ENCODE measurements at places on chromosomes 16 and 17.

DNA sequence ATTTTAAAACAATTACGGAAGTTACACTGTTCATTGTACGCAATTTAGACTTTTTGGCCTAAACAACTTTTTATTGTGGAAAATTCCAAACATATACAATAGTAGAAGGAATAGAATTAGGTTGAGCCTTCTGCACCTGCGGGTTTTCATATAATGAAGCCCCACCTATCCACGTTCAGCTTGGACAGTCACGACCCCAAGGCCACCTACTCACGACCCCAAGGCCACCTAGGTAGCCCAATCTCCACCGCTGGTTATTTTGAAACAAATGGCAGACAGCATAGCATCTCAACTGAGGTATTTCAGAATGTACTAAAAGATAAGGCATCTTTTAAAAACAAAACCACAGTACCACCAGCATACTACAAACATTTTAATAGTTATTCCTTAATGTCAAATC lies 631 bp downstream of the NLRC5 start:
- DNase-seq = no peak

- DNase-seq = no peak
These were observed 76.3 kb downstream of the GAS7 start for GRCh38 chr17:10121971-10122707.

GRCh38 chr17:36212966-36213365 lies 2.1 kb downstream of the CCL4L2 start:
- DNase-seq = no peak

- DNase-seq = no peak
These were observed 4.6 kb downstream of the KRT39 start for GRCh38 chr17:40962059-40962561.

GRCh38 chr16:78211946-78212345 lies 112.5 kb downstream of the WWOX start:
- DNase-seq = no peak

DNA sequence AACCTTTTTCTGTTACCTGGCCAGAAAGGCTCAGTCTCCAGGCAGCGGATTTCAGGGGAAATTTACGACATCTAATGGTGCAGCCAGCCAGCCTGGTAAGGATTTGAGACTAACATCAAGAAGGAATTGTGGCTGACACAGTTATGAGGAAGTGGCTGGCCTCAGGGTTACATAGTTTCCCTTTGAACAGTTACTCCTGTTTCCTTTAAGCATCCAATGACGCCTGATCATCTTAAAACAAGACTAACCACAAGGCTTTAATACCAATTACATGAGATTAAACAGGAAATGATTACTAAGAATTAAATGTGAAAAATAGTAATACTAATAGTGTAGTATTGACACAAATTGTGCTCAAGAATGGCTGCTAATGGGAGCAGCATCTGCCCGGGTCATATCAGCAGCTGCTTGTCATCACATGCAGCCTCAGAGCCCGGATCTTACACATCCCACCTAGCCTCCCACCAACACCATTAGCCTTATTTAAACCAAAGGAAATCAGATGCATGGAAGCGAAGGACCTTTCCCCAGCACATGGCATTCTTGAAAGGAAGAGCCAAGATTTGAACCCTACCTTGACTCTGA lies 431.8 kb downstream of the PMP22 start:
- DNase-seq = no peak

DNA sequence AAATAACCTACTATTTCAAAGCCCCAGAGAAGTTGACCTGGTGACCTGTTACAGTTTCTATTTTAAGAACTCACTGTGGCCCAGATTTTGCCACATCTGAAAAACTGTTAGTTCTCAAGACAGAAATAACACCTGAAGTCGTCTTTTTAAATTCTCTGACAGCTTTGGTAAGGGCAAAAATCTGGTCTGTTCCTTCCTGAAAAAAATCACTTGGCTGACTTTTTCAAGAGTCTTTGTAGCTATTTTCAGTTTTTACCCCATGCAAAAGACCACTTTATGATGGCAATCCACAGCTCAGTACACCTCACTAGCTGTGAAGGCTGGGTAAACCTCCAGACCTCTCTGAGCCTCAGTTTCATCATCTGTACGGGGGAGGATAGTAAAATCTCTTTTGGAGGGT lies 60.7 kb upstream of the SREBF1 start:
- no peak for DNase-seq

DNA sequence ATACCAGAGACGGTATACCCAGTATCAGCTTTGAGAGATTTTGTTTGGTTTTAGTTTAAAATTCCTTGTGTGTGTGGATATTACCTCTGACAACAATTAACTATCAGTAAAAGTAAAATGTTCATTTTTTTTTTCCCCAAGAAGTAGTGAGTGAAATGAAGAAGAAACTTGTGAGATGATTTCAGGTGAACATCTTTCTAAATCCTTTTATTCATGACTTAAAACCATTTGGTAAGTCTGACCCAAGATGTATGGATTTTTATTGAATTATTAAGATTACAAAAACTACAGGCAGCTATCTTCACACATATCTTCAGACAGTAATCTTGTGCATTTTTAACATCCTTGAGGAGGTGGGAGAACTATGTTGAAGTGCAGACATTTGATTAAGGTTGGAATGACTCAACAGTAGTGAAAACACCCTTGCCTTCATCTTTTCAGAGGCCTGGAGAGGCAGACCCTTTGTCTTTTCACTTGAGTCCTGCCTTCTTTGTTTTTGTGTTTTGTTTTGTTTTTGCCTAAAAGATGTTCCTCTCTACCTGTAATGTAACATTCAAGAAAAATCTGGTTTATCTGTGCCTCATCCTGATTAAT lies 240.3 kb upstream of the TBX2 start:
- DNase-seq = no peak

DNA sequence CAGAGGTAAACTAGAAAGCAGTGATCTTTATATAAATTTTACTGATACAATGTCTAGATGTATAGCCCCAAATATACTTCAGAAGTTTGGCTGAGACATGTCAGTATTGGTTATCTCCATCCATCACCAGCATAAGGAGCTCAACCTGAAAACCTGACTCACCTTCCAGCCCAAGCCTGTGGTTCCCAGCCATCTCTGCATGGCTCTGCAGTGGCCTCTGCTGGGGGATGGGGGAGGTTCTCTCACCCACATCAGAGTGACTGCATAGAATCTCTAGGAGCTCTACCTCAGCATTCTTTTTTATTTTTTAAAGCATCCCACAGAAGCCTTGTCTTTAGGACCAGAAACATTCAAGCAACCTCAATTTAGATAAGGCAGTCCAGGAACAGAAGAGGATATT lies 27.3 kb downstream of the USP7 start:
- DNase-seq = no peak

- DNase-seq = no peak
These were observed 63.4 kb downstream of the ANKRD11 start for GRCh38 chr16:89426736-89427530.

DNA sequence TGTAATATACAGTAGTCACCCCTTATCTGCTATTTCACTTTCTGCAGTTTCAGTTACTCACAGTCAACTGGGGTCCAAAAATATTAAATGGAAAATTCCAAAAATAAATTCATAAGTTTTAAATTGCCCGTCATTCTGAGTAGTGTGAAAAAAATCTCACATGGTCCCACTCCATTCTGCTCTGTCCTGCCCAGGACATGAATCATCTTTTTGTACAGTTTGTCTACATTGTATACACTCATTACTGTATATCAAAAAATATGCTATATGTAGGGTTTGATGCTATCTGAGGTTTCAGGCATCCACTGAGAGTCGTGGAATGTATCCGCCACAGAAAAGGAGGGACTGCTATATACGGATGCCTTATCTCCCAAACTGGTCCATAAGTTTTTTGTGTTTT lies 16.0 kb upstream of the APPBP2 start:
- DNase-seq = no peak

- DNase-seq = no peak
These were observed 2.6 kb upstream of the KRT36 start for GRCh38 chr17:41492351-41492750.

GRCh38 chr17:56786989-56787482 lies 46.7 kb downstream of the C17orf67 start:
- no peak for DNase-seq

DNA sequence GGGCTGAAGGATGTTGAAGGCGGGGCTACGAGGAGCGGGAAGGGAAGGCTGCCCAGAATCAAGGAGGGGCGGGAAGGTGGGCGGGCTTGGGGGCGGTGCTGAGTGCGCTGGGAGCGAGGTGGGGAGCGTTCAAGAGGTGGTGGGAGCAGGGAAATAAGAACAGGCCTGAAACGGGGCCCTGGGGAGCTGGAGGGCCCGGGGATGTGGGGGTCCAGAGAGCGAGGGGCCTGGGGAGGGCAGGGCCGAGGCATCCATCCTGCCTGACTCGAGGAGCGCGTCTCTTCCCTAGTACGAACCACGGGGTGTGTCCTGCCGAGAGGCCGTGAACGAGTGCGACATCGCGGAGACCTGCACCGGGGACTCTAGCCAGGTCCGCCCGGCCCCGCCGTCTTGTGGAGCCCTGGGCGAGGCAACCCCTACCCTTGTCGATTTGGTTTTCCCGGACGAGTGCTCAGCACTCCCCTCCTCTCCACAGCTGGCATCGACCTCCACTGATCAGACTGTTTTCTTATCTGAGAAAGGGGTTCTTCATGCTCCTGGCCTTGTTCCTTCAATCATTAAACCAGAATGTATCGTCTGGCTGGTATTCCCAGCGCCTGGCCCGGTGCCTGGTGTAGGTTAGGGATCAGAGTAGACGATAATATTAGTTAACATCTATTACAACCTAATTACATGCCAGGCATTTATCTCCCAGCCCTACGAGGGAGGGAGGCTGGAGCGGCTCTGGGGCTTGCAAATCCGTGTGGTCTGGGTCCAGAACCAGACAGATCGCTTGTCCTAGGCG lies 17.2 kb downstream of the ADAM11 start:
- DNase-seq = peak; percentile 64

DNA sequence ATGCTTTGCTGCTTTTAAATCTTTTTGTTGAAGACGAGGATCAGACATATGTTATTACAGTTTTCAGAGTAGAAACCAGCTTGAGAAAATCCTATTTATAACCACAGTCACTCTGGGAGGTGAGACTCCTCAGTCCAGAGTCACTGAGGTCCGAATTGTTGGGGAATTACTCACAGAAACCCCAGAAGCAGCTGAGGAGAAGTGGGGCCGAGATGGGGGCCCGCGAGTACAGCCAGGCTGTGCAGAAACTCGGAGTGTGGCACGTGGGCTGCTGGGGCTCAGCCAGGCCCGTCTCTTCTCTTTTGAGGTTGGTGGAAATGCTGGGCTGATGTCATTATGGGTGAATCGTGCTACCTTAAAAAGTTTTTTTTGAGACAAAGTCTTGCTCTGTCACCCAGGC lies 14.4 kb upstream of the GNG13 start:
- no peak for DNase-seq

GRCh38 chr17:6526362-6527152 lies 29.8 kb downstream of the PITPNM3 start:
- no peak for DNase-seq

- DNase-seq = no peak
These were observed 39.9 kb downstream of the SNX29 start for GRCh38 chr16:12016291-12016947.

DNA sequence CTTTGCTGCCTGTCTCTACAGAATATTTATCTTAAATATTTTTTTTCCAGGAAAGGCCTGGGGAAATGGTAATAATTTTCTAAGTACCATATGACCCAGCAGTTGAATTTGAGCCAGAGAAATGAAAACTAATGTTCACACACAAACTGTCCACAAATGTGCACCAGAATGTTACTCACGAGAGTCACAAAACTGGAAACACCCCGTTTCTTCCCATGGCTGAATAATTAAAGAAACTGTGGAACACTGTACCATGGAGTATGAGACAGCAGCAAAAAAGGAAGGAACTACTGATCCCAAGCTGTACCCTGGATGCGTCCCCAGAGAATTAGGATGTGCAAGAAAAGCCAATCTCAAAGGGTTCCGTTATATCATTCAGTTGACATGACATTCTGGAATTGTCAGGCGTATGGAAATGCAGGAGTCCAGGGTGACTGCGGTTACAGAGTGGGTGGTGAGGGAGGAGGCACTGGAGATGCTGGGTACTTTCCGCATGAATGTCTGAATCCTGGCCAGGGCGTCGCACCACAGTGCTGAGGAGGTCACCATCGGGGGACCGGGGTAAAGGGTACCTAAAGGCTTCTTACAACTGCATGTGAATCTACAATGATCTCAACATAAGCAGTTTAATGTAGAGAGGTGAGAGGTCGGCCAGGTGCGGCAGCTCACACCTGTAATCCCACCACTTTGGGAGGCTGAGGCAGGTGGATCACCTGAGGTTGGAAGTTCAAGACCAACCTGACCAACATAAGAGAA lies 34.5 kb downstream of the USP22 start:
- no peak for DNase-seq

DNA sequence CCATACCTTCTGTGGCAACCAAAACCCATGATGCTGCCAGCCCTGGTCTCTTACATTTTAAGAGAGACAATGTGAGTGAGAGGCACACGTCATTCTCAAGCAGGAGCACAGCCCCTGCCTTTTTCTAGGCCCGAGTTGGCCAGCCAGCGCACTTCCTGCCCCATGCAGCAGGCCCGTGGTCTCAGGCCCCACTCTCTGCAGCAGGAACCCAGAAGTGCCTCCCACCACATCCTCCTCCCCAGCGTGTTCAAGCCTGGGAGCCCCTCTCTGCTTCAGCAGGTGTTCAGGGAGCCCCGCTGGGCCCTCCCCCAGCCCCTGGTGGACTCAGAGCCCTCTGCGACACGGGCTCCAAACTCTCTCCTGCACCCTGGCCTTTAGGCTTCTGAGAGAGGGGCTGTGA lies 30.5 kb downstream of the ITGAE start:
- no peak for DNase-seq

- DNase-seq = no peak
These were observed 50.0 kb downstream of the RPTOR start for GRCh38 chr17:80594431-80595269.

GRCh38 chr17:17636272-17636885 lies 44.9 kb upstream of the PEMT start:
- no peak for DNase-seq

DNA sequence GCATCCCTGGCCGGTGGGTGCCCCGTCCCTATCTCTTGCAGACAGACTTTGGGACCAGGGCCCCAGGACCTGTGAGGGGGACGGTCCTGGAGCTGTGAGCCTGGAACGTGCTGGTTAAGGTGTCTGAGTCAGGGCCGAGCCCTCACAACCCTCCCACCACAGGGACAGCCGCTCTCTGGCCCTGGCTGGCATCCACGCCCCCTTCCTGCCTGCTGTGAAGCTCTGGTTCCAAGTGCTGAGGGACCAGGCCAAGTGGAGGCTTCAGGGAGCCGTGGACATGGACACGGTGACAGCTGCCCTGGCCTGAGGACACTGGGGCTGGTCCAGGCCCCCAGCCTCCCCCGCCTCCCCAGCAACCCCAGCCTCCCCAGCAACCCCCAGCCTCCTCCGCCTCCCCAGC lies 6.6 kb downstream of the TSR3 start:
- no peak for DNase-seq
